Umbilical cord (tissue), 2 donors: ENCODE measurements at places on chromosomes 1 and 21. TPM values are rescaled to one million over a fixed set of nuclear protein-coding genes. Genes with fewer than 3 reads are reported as not detected.

SLC25A34 gene
- total RNA-seq: 0.48 TPM

GRCh38 chr1:201640624-201641023 is 101.7 kb downstream of the NAV1 start:
- no peak for DNase-seq

GRCh38 chr1:177645491-177646190 is 324.2 kb downstream of the SEC16B start:
- no peak for DNase-seq

- DNase-seq: no peak
These were observed 2.5 kb downstream of the C1QC start for GRCh38 chr1:22645931-22646330.

- peak; percentile 94 for DNase-seq
These were observed 110.9 kb downstream of the RGL1 start for GRCh38 chr1:183915625-183916510.

INTS3 gene
- total RNA-seq: 31.8 TPM

- DNase-seq: no peak
These were observed 18.8 kb upstream of the CASZ1 start for GRCh38 chr1:10814976-10815857.

GRCh38 chr1:234684856-234685255 is 74.9 kb upstream of the IRF2BP2 start:
- no peak for DNase-seq

- DNase-seq: peak; percentile 12
These were observed 37.3 kb upstream of the ACTL8 start for GRCh38 chr1:17717594-17718535.

- DNase-seq: no peak
These were observed 273.8 kb upstream of the USP25 start for GRCh38 chr21:15455819-15456462.

GRCh38 chr1:221643404-221644144 is 98.3 kb downstream of the DUSP10 start:
- no peak for DNase-seq

- no peak for DNase-seq
These were observed 75.1 kb downstream of the ZSCAN20 start for GRCh38 chr1:33547576-33547975.

DNA sequence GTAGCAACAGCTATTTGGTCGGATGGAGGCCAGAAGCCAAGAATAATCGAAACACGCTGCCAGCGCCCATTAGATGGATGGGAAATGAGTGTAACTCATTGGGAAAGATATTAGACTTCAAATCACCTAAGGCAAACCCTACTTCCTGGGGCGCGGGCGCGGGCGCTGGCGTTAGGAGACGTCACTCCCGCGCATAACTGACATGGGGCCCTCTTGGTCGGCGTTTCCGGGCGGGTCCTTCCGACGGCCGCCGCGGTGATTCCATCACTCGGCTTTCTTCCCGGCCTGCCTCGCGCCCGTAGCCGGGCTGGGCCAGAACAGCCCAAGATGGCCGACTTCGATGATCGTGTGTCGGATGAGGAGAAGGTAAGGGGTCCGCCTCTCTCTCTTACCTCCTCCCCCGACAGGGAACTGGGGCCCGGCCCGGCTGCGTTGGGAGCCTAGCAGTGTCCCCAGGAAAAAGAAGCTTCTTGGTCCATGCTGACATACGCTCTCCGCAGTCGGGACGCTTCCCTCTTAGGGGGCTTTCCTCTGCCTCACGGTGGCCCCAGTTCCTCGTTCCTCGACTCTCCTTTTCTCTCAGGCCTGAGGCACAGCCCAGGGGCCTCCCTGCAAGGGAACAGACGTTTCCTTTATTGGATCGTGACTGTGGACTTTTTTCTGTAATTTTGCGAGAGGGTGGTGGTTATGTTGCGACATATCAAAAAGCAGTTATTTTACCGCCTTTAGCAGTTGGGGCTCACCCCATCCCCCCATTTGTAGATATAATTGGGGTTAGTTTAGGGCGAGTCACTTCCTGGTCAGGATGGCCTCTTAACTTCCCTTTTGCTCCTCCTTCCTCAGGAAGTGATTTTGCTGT is at the start of gene CAPZA1:
Gene CAPZA1 (plus strand): TSS at position 315 of the 859 bp plus-strand sequence. CDS start 13 bp downstream, at position 328.
- DNase-seq: peak; percentile 96

DNA sequence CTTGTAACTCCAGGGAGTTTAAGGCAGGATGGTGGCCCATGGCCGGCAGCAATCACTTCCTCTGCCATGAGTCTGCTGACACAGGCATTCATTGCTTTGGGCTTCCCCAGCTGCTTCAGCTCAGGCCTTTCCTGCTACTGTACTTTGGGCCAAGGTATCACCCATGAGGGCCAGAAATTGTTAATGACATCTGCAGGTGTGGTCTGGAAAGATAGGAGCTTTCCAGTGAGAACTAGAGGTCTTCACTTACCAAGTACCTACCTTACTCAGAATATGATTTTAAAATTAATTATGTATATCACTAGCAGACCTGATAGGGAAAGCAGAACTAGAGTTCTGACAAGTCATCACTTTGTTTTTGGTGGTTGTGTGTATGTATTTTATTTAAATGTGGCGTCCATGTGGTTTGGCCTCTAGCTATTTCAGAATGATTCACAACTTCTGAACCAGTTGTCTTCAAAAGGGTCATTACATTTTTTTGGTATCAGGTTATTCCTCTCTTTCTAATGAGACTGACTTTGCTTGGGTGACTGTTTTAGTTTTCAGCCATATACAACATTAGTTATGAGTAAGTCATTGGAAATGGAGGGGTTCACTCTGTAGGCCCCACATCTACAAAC is 2.7 kb downstream of the RGL1 start:
- DNase-seq: no peak

GRCh38 chr1:27031235-27032118 is 18.8 kb upstream of the TENT5B start:
- peak; percentile 92 for DNase-seq

DNA sequence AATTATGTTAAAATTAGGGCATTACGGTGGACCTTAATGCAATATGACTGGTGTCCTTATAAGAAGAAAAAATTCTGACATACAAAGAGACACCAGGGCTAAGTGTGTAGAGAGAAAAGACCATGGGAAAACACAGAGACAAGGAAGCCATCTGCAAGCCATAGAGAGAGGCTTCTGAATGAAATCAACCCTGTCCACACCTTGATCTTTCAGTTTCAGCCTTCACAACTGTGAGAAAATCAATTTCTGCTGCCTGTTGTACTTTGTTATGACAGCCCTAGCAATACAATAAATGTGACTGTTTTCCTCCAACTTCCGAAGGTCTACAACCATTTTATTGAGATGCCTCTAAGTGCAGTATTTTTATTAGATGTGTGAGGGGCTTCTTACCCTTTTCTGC is 1407.2 kb downstream of the MRPL39 start:
- DNase-seq: no peak

DNA sequence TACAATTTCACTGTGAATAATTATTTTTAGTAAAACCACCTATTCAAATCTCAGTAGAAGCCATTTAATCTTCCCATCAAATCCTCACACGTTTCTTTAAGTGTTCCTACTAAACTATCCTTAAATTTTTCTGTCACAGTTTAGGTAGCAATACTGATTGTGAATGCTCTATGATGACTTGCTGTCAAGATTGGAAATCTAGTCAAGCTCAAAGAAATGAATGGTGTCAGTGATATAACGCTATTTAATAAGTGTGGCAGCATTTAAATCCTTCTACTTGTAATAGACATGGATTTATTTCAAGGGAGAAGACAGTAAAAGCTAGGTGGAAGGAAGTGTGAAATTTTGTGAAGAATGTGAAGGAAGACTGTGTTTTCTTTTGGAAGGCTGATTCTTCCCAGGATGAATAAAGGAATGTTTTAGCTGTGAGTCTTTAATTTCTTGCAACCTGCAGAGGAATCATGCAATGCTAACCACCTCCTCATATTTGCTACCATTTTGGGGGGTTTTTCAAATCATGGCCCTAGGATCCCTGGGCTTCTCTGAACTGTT is 936.7 kb upstream of the NEGR1 start:
- no peak for DNase-seq

DNA sequence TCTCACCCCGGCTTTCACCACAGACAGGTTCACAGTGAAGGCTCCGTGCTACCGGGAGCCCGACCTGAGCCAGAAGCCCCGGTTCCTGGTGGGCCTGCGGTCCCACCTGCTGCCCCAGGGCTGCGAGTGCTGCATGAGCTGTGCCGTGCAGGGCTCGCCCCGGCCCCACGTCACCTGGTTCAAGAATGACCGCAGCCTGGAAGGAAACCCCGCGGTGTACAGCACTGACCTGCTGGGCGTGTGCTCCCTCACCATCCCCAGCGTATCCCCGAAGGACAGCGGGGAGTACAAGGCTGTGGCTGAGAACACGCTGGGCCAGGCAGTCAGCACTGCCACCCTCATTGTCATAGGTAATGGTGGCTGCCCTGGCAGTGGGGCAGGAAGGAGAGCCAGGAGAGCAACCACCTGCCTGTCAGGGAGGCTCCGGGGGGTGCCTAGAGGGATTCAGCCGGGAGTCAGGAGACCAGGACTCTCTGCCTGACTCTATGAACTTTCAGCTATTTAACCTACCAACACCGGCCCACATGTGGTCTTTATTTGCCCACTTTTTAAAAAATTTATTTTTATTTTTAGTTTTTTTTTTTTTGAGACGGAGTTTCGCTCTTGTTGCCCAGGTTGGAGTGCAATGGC is 36.4 kb downstream of the IGFN1 start:
- DNase-seq: no peak

DNA sequence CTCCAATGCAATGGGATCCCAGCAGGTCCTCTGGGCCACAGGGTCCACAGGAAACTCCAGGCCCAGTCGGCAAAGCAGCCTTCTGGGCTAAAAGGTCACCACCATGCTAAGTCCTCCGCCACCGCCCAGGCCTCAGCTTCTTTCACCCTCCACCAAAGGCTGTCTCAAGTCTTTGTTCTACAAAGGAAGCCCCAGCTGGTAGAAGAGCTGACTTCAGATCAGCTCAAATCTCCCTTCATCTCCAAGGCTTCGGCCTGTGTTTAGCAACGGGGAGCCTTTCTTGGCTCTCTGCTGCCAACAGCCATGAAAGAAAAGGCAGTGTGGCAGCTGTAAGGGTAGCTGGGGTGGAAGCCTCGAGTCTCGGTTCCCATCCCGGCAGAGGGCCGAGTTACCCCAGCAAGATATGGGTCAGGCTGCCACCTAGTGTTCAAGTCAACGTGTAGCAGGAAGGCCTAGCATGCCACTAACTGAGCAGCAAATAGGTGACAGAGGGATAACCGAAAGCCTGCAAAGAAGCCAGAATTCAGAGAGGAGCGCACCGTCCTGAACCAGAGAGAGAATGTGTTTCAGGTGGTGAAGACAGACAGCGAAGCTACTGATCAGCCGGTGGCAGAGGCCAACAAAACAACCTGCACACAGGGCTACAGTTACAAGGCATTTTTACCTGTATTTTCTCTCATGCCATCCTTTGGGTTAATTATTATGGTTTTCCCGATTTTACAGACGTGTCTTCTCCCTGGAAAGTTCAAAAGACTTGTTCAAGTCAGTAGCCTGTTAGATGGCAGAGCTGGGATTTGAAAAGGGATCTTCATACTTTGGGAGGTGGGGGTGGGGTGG is 26.8 kb upstream of the CRNN start:
- DNase-seq: peak; percentile 60

GRCh38 chr1:166953491-166953890 is 21.8 kb downstream of the ILDR2 start:
- no peak for DNase-seq

GRCh38 chr1:195113471-195113870 is 1494.8 kb downstream of the KCNT2 start:
- DNase-seq: no peak

DNA sequence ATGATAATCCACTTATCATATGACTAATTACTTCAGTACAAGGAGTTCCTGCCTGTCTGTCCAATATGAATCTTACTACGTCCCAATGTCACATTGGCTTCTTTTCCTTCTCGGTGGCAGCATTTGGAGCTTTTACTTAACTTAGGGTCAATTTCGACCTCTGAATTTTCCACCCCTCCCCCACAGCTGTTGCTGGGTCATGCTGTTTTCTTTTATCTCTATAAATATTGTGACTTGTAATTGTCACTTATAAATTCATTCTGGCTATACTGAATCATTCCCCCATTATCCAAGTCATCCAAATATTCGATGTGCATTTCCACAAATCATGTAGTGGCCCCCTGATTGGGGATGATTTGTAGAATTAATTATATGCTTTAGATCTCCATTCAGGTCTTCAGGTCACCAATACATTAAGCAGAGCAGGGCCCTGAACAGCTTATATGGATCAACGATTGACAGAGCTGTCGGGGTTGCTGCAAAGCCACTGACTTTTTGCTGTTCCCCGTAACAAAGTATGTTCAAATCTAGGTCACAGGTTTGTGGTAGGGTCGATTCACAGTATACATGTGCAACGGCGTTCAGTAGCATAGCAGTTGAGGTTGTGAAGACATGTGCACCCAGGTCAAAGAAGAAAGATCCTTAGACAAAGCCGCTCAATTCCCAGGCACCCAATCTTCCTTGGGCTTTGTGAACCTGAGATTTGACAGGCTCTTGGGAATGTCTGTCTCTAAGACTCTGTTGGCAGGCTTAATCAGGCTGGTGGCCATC is 18.3 kb upstream of the RNU1-4 start:
- no peak for DNase-seq

DNA sequence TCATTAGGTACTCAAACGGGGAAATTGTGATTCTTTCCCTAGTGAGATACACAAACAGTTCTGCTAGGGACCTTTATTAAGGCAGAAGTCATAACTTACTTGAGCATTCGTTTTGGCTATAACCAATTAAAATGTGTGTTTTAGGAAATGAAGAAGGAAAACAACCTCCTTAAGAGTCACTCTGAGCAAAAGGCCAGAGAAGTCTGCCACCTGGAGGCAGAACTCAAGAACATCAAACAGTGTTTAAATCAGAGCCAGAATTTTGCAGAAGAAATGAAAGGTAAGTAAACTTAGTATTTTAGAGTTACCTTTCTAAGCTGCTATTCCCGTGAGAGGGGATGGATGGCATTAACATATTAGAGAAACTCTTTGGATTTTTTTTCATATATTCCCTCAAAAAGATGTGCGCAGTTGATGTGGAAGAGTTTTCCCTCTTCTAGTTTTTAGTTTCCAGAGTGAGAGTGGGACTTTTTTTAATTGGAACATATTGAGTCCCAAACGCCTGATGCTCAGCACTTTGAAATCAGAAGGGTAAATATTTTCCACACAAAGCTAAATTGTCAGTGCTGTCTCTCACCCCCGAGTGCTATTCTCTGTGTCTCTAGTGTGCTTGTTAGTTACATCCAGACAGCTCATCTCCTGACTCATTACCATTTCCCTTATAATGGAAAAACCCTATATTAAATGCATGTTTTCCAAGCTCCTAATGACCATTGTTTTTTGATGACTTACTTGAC is 34.9 kb downstream of the CENPF start:
- peak; percentile 50 for DNase-seq

DNA sequence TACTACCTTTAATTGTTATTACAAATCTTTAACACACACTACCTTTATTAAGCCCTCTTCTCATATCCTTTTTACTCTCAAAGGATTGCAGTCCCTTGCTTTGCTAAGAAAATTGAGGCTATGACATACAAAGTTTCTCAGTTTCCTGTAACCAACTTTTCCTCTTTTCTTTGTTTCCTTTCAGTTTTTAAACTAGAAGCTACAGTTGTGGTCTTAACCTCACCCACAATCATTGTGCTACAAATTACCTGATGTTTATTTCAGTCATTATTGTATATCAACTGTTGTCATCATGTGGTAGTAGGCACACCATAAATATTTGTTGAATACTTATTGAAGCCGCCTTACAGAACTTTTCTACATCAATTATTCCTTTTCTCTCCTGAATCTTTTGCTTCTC is 51.8 kb downstream of the SLAMF6 start:
- no peak for DNase-seq
